ENCODE measurements at places on chromosomes 2 and 18.
A peak's percentile ranks its signal among the peaks of the same experiment; 100 is the strongest.

DNA sequence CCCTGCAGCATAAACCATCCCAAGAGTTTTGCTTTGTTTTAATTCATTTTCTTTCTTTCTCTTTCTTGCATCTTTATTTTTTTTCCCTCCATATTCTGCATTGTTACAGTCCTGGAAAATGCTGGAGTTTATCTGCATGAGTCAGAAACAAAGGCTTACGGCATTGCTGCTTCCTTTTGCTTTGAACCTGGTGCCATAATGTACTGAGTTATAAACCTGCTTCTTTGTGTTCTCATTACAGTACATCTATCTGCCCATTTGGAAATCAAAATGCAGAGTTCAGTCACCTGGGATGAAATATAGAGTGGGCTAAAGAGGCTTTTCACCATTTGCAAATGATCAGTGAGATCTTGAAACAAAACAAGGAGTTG is 1009.2 kb upstream of the FANCL start:
- DNase-seq, result no peak

DNA sequence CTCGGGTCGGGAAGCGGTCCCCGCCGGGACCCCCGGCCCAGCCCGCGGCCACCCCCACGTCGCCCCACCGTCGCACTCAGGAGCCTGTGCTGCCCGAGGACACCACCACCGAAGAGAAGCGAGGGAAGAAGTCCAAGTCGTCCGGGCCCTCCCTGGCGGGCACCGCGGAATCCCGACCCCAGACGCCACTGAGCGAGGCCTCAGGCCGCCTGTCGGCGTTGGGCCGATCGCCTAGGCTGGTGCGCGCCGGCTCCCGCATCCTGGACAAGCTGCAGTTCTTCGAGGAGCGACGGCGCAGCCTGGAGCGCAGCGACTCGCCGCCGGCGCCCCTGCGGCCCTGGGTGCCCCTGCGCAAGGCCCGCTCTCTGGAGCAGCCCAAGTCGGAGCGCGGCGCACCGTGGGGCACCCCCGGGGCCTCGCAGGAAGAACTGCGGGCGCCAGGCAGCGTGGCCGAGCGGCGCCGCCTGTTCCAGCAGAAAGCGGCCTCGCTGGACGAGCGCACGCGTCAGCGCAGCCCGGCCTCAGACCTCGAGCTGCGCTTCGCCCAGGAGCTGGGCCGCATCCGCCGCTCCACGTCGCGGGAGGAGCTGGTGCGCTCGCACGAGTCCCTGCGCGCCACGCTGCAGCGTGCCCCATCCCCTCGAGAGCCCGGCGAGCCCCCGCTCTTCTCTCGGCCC is 13.6 kb downstream of the SPEG start:
- no peak for DNase-seq

GRCh38 chr18:24443870-24444269 is 16.6 kb upstream of the HRH4 start:
- no peak for DNase-seq

DNA sequence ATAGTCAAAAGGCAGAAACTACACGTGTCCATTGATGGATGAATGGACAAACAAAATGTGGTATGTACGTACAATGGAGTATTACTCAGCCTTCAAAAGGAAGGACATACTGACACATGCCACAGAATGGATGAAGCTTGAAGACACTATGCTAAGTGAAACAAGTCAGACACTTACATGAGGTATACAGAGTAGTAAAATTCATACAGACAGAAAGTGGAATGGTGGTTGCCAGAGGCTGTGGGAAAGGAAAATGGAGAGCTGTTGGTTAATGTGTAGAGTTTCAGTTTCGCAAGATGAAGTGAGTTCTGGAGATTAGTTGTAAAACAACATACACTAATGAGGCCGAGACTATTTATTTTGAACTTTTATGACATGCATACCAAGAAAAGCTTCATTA is 67.4 kb upstream of the EPB41L3 start:
- DNase-seq, result no peak

DNA sequence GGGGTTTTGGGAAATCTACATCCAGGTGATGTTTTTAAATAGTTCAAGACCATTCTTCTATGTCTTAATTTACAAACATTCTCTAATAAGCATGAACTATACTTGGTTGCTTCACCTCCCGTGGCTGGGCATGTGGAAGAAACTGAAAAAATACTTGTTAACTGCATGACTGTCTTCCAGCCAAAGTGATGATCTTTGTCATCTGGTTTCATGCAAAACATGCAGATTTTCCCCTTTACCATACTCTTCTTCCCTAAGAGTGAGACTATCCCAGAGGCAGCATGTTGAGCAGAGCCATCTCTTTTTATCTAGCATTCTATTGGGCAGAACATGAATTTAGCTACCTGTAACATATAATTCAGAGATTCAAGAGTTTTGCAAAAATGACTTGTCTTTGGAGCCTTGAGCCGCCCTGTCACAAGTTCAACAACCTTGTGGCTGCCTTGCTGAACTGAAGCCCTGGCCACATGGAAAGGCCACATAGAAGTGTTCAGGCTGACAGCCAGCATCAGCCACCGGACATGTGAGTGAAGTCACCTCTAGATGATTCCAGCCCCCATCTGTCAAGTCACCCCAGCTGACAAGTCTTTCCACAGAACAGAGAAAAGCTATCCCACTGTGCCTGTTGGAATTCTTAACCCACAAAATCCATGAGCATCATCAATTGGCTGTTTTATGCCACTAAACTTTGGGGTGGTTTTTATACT is 142.8 kb downstream of the ANKRD44 start:
- DNase-seq, result no peak

DNA sequence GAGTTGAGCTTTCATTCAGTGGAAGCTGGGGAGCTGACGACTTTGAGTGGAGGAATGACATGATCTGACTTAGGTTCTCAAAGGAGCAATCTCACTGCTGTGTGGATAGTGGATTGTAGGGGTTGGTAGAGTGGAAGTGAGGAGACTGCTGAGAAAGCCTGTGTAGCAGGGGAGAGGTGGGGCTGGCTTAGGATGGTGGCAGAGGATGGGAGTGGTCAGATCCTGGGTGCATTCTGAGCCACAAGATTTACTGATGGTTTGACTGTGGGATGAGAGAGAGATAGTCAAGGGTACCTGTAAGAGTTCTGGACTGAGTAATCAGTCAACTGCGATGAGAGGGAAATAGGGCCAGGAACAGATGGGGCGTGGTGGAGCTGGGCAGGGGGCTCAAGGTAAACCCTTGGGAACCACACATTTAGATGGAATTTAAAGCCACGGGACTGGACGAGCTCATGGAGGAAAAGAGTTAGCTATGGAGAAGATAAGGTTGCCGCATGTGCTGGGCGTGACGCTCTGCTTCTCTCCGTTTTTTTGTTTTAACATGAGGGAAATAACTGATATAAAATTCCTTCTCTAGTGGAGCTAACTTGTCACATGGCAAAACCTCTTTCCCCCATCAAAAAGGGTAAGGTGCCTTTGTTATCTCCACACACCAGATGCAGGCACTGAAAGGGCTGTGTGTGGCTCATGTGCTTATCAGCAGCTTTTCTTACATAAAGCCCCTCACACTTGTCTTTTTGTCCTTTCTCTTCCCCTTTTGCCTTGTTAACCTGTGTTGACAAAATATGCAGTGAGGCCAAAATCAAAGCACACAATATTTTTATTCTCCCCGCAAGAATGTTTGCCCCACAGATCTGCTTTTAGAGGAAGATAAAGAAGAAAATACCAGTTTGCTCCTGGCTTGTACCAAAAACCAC is 379.8 kb downstream of the TSN start:
- DNase-seq, result no peak

DNA sequence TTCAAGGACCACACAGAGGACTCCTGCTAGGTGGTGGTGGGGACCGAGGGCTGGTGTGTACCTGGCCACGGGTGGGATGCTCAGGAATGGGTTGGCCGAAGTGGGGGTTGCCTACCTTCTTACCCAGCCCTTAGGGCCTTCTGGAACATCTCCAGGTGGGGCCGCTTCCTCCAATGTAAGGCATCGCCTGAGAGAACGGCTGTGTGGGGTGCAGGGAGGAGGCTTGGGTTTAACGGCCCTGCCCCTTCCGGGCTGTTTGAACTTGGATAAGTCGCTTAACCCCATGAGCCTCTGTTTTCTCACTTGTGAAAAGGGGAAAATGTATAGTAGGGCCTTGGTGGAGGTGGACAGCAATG is 35.0 kb downstream of the EMILIN2 start:
- DNase-seq, result peak; percentile 11

GRCh38 chr18:79199691-79200374 is 130.6 kb downstream of the ATP9B start:
- no peak for DNase-seq

DNA sequence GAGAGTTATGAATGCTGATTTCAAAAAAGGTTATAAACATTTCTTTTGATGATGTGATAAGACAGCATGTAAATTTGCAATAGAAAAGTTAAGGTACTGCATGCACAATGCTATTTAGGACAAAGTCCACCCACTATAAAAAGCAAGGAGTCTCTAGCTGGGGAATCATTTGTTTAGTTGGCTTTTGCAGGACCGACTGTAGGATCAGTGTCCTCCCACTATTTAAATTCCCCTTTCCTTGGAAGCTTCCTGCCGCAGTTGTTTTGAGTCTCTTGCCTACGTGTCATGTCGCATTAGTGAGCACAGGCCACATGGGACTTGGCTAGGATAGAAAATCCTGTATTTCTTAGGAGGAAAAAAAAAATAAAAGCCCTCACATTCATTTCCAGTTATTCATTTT is 13.1 kb downstream of the QPCT start:
- no peak for DNase-seq

- DNase-seq, result no peak
Observed at GRCh38 chr2:20467789-20468548, 21.1 kb downstream of the RHOB start.

- no peak for DNase-seq
Observed at GRCh38 chr2:201404699-201405280, 46.5 kb downstream of the TRAK2 start.

GRCh38 chr2:211875488-211875887 is 663.1 kb downstream of the ERBB4 start:
- DNase-seq, result no peak

DNA sequence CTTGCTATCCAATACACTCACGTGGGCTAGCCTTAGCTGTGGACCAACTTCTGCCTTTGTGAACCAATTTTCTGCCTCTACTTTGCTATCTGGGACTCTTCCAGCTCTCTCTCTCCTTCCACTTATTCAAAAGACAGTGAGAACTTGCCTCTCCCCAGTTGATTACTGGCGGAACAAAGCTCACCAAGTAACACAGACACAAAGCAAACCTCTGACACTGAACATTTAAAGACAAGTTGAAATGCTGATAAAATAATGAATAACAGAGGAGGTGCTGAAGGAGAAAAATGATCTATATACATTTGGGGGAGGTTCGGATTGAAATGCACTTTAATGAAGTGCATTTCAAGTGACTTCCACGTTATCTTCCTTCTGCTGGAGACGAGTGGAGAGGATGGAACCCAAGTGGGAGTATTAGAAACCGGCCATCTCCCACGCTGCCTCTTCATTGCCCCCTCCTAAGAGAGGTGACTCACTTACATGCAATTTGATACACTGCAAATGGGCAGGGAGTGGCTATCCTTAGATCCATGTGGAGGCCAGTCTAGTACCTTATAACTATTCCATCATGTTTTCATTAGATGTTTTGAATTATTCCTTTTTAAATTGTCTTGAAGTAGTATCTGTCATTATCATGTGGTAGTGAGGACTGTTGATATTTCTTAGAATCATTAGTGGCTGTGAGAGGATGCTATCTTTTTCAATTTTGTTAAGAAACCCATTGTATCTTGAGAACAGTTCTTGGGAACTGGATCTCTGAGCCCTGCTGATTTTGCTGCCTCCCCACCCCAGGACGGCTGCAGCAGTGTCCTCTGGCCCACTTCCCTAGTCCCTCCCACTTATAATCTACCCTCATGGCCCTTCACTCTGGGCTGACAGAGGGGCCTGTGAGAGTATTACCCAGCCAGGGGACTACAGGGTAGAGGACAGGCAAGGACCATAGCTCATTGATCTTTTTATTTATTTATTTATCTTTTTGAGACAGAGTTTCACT is 6.0 kb upstream of the GLI2 start:
- DNase-seq, result no peak

- DNase-seq, result no peak
Observed at GRCh38 chr18:36195427-36196122, 8.3 kb downstream of the MOCOS start.

DNA sequence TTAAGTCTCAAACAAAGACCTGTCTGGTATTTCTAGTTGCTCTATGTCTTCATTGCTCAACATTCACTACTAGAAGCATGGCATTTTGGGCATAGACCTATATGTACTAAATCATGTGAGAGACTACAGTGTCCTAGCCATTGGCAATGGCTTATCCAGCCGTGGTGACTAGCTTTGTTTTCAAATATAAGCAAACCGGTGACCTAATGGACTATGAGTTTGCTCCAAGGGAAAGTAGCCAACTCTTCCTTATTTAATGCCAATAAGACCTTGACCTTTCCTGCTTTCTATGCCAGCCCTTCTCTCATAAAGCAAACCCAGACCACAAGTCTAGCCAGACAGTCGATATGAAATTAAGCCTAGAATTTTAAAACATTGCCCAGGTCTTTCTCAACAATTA is 113.7 kb upstream of the CREB1 start:
- DNase-seq, result no peak
